ENCODE measurements at places on chromosomes 6 and 20.

- no peak for DNase-seq
These were observed 1.4 kb downstream of the PREP start for GRCh38 chr6:105401247-105402089.

DNA sequence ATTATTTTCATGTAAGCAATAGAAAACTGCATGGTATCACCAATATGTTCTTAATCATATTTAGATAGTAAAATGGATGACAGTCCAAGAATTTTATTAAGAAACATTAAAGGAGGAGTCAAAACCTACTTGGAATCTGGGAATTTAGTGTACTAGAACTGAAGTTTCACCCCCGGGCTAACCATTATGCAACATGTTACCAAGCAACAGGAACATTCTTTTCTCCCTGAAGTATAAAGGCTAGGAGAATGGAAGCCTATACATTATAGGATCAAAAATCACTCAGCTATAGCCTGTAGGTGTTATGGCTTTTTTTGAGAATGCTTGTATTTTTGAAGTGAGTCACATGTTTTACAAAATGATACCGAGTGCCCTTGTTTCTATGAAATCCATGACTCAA is 538.3 kb downstream of the GRIK2 start:
- DNase-seq: no peak

GRCh38 chr6:165588515-165588914 is 74.5 kb downstream of the PDE10A start:
- no peak for DNase-seq

- peak; percentile 12 for DNase-seq
These were observed 83.4 kb downstream of the TCP11 start for GRCh38 chr6:35057449-35058357.

DNA sequence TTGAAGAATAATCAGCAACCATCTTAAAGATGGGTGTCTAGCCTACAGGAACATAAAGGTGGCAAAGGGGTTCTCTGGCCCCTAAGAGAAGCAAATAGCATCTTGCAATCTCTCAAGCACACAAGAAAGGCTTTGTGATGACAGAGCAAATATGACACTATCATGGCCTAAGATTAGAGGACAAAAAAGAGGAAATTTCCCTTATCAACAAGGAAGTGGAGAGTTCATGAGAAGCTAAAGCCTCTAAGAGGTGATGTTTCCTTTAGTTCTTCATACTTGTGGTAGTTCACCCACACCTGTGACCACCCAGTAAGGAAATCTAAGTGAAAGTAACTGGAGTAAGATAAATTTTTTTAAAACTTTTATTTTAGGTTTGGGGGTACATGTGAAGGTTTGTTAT is 88.4 kb downstream of the OLIG3 start:
- DNase-seq: no peak

- no peak for DNase-seq
These were observed 124.9 kb upstream of the NRN1 start for GRCh38 chr6:6131492-6132109.

DNA sequence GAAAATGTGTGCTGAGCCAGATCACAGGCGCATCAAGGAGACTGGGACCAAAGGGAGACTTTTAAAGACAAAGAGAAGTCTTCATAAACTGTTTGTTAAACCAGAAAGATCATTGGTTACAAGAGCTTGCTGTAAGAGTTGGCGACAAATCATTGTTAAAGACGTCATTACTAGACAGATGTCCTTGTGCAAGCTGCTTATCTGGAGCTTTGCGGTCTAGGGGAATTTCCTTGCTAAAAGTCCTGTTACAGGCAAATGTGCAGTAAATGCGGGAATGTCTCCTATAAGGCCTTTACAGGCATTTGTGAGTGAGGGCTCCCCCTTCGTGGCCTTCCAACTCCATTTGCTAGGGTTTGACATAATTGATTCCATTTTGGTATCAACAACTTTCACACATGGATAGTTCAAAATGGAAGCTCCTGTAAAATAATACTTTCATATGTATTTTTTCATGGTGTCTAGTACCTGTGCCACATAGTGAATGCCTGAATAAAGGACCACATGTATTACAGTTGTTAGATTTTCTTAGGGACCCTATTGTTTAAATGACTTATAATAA is 362.4 kb downstream of the UTRN start:
- no peak for DNase-seq

DNA sequence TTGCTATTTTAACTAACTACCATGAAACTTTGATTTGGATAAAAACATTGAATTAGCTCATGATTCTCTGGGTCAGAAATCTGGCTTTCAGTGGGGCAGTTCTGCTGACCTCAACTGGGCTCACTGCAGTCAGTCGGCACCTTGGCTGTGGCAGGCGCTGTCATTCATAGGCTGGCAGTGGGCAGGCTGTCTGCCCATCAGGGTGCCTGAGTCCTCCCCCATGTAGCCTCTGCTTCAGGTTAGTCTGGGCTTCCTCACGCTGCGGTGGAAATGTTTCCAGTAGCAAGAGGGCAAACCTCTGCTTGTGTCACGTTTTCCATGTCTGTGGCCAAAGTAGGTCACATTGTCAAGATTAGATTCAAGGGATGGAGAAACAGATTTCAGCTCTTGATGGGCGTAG is 251.0 kb upstream of the TCF21 start:
- DNase-seq: no peak

DNA sequence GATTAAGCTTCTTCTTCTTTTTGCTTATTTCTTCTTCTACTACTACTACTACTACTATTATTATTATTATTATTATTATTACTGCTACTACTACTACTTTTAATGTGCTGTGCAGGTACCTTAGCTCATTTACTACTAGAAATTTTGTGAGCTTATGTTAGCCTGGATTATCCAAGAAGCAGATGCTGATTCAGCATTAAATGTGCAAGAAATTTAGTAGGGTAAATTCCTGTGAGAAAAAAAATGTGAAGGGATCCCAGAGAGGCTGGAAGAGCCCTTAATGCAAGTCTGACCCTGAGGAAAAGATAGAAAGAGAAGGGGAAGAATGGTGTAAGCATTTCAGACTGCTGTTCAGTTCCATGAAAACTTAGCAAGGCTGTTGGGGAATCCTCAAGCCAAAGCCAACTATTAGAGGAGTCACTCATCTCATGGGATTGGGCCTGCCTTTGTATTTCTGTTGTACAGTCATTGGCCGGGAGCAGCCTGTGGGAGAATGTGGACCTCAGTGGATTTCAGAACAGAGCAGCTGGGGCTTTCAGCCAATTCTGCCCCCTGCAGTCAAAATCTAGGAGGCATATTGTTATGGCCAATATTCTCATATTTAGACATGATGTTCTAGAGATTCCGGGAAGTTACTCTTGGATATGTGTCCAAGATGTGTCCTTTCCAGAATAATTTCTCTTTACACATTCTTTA is 37.2 kb upstream of the TSPYL1 start:
- DNase-seq: no peak

- no peak for DNase-seq
These were observed 260.5 kb upstream of the MARCKS start for GRCh38 chr6:113596387-113597230.

- DNase-seq: no peak
These were observed 25.3 kb upstream of the CTAGE9 start for GRCh38 chr6:131736003-131736596.
